Upper lobe of left lung (tissue), 6 donors: ENCODE measurements at places on chromosomes 2 and 18.

DNA sequence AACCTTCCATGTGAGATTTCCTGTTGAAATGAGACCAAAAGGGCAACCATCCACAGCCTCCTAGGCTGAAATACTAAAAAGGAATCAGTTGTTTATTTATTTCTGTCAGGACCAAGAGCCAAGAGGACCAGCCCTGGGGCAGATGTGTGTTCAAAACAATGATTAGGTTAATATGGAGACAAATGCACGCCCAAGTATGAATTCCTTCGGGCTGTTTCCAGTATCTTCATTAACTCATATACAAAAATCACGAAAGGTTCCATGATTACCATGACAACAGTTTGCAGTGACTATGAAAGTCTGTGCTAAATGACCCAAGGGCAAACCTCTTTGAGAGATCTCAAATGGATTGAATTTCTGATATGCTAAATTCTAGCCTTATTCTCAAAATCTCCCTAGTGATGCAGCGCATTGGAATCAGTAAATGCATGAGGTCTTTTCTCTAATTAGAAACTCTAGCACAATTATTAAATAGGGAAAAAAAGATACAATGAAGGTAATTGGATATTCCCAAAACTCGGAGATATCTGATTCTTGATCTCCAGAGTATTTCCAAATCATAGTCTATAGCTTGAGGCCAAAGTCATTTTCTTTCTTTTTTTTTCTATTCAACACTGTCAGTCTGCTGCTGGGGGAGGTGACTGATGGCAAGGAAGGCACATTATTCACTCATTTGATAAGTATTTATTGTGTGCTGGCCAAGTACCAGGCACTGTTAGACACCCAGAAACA is 35.6 kb downstream of the VIT start:
- no peak for DNase-seq
- H3K27ac ChIP-seq, result no peak overlapping the region
- no peaks in the 10 kb centered on the region for H3K27me3 ChIP-seq
- H3K4me3 ChIP-seq, result no peak overlapping the region

- no peaks in the 10 kb centered on the region for H3K27me3 ChIP-seq
- no peaks in the 10 kb centered on the region for H3K36me3 ChIP-seq
- no peak overlapping the region for H3K27ac ChIP-seq
- H3K4me1 ChIP-seq, result peaks cover 10% of the 10 kb centered on the region
Measured at GRCh38 chr2:25328152-25329085, 13.3 kb downstream of the DNMT3A start.

DNA sequence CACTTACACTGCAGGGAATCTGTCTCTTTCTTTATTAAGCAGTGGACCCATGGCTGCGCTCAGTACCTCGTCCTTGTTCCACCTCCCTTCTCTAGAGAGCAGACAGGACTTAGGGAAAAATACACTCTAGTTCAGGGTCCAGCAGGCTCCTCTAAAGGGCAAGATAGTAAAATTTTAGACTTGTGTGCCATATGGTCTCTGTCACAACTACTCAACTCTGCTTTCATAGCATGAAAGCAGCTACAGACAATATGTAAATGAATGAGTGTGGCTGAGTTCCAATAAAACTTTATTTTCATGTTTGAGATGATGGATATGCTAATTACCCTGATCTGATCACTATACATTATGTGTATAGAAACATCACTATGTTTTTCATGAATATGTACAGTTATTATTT is 163.1 kb downstream of the BABAM2 start:
- no peaks in the 10 kb centered on the region for H3K27me3 ChIP-seq
- no peak overlapping the region for H3K27ac ChIP-seq
- DNase-seq, result no peak

- no peaks in the 10 kb centered on the region for H3K27me3 ChIP-seq
- H3K36me3 ChIP-seq, result no peaks in the 10 kb centered on the region
- no peak overlapping the region for H3K4me3 ChIP-seq
Measured at GRCh38 chr2:43328133-43328532, 101.7 kb upstream of the ZFP36L2 start.

DNA sequence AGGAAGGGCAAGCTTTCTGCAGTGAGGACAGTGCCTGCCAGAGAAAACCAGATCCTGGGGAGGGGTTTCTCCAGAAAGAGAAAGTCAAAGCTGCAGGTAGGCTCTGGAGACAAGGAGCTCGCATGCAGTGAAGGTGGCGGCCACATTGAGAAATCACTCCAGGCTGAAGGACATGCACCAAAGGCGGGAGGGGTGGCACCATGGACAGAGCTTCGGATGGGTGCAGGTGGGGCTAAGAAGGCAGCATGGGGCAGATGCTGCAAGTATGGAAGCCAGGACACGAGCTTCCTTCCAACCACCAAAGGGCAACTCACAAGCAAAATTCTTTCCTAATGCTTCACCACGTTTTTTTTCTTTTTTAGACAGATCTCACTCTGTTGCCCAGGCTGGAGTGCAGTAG is 104.4 kb upstream of the SLC35G4 start:
- no peak overlapping the region for H3K27ac ChIP-seq
- H3K36me3 ChIP-seq, result no peaks in the 10 kb centered on the region
- no peak for DNase-seq
- H3K27me3 ChIP-seq, result no peaks in the 10 kb centered on the region
- H3K4me3 ChIP-seq, result no peak overlapping the region
- H3K4me1 ChIP-seq, result no peaks in the 10 kb centered on the region

- H3K36me3 ChIP-seq, result no peaks in the 10 kb centered on the region
- H3K4me1 ChIP-seq, result peaks cover 20% of the 10 kb centered on the region
- no peaks in the 10 kb centered on the region for H3K27me3 ChIP-seq
- H3K27ac ChIP-seq, result peak overlapping the region; percentile 96
- no peak for DNase-seq
Measured at GRCh38 chr18:35497027-35497369, 762 bp downstream of the INO80C start.

GRCh38 chr2:151029406-151030157 is 232.1 kb downstream of the RBM43 start:
- no peak overlapping the region for H3K27ac ChIP-seq
- DNase-seq, result no peak
- H3K27me3 ChIP-seq, result no peaks in the 10 kb centered on the region
- peaks cover 2% of the 10 kb centered on the region for H3K4me1 ChIP-seq

- H3K4me1 ChIP-seq, result peaks cover 38% of the 10 kb centered on the region
- DNase-seq, result no peak
- H3K36me3 ChIP-seq, result no peaks in the 10 kb centered on the region
- H3K4me3 ChIP-seq, result no peak overlapping the region
- peaks cover 87% of the 10 kb centered on the region for H3K27me3 ChIP-seq
Measured at GRCh38 chr2:222303045-222303827, 4.4 kb upstream of the PAX3 start.

DNA sequence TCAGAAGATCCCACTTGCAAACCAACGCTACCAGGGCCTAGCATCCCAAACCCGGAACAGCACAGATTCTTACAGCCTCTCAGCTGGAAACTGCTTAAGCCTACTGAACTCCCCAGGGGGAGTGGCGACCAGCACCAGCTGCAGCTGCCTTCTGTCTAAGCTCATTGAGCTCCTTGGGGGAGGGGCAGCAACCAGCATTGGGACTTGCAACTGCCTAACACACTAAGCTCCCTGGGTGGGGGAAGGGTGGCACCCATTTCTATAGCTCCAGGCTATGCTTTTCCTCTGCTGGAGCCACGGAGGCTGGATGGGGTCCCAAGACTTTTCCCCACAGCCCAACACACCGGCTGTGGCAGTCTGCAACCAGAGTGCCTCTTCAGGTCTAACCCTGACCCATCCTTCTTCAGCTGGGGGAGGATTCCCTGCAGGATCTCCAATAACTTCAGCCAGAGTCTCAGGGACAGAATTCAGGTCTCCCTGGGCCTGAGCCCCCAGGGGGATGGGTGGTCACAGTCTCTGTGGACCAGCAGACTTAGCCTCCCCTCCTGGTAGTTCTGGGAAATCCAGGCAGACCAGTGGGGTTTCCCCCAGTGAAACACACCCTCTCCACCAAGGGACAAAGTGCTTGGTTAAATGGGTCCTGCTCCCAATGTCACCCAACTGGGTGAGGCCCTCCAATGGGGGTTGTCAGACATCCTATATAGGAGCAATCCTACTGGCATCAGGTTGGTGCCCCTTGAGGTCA is 45.9 kb upstream of the ITGA4 start:
- H3K36me3 ChIP-seq, result no peaks in the 10 kb centered on the region
- H3K27me3 ChIP-seq, result no peaks in the 10 kb centered on the region
- no peaks in the 10 kb centered on the region for H3K4me1 ChIP-seq
- H3K27ac ChIP-seq, result no peak overlapping the region
